K562 (cell line): ENCODE measurements at places on chromosomes 7 and 10.

GRCh38 chr10:99698504-99699080, 33.3 kb downstream of the COX15 start:
- no peak for DNase-seq

DNA sequence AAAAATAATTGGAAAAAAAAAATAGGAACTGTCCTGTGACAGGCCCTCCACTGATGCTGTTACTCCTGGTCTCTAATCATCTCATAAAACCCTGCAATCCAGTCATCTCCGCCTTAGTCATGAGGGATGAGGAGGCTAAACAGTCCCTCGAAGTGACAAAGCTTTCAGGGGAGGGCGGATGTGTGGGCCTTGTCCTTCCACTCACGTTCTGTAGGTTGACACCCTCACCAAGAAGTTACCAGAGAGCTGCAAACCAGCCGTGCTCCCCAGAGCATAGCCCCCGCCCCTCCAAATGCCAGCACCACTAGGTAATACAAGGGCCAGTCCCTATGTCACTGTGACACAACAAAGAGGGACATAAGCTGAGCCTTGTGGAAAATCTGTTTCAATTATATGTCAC, 11.9 kb downstream of the COBL start:
- no peak for DNase-seq

GRCh38 chr10:61837755-61838171, 63.7 kb upstream of the ARID5B start:
- DNase-seq = no peak

DNA sequence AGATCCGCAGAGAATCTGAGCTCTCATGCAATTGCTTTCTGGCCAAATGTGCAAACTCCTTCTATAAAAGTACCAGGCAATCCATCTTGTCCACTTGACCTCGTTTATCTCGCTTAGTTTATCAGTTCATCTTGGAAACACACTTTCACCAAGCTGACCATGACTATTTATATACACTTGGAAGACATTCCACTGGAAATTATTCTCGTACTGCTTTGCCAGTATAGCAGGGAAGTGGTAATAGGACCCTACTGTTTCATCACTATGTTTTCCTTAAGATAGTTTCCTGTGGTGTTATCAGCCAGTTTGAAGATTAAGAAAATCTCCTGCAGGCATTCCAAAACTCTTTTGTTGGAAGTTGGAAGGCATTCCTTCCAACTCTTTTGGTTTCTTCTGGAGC, 115.3 kb upstream of the FAM171A1 start:
- no peak for DNase-seq

- DNase-seq = no peak
Observed at GRCh38 chr7:78769481-78770101, 683.9 kb downstream of the MAGI2 start.

- peak; percentile 16 for DNase-seq
Observed at GRCh38 chr7:29243910-29244655, 49.5 kb downstream of the CHN2 start.

DNA sequence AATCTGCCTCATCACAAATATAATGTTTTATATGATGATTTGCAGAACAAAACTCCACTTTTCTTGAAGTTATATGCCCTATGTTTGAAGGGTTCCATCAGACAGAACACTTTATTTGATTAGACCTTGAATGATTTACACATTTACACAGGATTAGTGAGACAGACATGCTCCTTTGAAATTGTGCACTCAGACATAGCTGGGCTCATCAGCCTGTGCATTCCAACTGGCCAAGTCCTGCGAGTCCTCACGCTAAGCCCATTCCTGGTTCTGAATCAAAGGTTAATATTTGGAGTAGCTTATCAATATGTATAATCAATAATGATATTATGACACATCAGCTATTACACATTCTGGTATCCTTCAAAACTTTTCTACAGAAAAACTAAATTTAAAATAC, 173.6 kb downstream of the MBL2 start:
- DNase-seq = no peak

DNA sequence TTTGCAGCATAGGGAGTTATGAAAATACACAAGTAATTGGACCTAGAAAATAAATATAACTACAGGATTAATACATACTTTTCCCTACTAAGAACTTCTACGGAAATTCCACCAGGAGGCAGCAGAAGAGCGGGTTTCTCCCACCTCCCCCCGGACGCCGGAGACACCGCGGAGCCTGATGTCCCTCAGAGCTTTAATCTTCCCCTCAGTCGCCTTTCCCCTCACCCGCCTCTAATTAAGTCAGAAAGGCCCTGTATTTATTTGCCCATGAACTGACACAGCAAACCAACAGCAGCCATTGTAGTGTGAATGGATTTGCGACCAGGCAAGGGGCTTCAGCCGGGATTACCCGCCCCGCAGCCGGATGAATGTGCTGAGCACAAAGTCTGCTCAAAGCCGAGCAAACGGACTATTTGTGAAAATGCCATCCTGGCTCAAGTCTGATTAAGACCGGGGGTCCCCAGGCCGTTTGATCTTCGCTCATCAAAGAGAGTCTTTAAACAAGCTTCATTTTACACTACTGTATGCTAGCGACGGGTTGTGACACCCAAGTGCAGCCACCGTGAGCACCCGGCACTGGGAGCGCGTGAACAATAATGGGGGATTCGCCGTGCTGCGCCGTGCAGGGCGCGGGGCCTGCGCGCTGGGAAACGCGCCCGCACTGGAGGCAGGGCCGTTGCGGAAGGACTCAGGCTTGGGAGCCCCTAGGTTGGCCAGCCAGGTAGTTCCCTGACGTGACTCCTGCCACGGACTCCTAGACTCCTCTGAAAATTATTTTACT, 5.6 kb upstream of the DKK1 start:
- DNase-seq = peak; percentile 25

DNA sequence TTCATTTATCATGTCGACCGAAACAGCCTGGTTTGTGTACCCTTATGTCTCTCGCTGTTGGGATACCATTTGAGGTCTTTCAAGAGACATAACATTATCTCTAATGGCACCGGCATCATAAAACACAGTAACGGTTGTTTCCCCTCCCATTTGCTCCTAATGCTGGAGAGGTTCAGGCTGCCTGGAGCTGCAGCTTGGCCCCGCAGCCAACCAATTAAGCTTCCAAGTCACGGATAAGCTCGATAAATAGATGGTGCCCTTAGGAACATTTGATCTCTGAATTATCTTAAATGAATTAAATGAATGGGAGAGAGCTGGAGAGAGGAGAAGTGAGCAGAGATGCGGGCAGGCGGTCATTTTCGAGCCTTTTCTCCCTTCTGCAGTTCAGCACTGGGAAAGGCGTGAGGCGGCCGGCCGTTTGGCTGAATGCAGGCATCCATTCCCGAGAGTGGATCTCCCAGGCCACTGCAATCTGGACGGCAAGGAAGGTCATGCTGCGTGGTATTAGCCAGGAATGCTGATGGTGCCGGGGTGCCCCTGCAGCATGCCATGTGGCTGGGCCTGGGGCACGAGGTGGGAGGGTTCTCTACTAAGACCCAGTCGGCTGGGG, 12.6 kb downstream of the CPA4 start:
- DNase-seq = no peak

DNA sequence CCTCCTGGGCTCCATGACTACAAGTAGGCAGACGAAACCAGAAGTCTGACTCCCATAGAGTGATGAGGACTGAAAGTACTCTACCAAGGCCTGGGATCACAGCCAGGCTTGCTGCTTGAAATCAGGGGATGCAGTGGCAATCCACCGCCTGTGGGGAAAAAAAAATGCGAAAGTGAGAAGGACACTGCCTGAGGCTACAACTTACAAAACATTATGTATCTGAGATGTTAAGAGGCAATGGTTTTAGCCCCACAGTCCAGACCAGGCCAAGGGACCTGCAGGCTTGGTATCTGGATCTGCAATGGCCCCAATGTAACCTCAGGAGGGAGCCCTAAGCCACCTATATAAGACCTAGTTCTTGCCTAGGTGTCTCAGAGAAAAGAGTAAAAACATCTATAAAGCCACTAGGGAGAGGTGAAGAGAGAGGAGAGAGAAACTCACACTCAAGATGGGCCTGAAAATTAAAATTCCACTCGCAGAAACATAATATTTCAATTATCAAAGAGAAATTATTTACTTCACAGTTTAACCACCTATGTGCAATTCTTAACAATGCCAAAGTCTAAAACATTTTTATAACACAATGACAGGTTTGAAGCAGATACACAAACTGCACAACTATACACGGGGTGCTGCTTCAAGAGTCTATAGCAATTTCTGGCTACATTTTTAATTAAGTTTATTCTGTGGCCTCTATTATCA, 13.9 kb downstream of the DNAJC1 start:
- DNase-seq = peak; percentile 26

GRCh38 chr7:114405427-114405826, 9.2 kb upstream of the FOXP2 start:
- DNase-seq = no peak

DNA sequence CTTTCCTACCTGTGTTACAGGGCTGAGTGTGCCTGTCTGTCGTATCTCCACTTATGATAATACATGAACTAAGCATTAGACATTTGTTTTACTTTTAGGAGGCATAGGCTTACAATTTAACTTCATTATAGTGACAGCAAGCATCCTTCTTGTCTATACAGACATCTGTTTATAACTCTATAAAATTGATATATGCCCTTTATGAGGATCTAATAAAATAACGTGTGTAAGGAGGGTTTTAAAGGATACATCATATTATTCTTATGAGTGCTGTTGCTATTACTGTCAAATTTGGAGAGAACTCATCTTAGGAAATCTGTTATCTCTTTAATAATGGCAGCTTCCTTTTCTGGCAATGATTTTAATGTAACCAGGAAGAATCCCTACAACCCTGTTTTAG, 21.9 kb downstream of the THNSL1 start:
- DNase-seq = no peak

GRCh38 chr7:20458521-20458920, 127.8 kb downstream of the ITGB8 start:
- no peak for DNase-seq

- DNase-seq = no peak
Observed at GRCh38 chr10:93379731-93380575, 102.2 kb downstream of the MYOF start.

DNA sequence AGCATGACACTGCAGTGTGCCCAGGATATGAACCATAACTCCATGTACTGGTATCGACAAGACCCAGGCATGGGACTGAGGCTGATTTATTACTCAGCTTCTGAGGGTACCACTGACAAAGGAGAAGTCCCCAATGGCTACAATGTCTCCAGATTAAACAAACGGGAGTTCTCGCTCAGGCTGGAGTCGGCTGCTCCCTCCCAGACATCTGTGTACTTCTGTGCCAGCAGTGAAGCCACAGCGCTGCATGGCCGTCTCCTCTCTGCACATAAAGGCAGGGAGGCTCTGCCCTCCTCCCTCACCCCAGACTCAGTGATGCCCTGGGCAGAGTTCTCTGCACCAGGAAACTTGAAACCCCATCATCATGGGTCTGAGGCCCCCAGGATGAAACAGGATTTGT, 70.7 kb upstream of the PRSS58 start:
- no peak for DNase-seq

- DNase-seq = no peak
Observed at GRCh38 chr10:77833792-77834191, 92.8 kb downstream of the DLG5 start.

GRCh38 chr10:90136731-90137316, 435.4 kb downstream of the KIF20B start:
- peak; percentile 18 for DNase-seq

GRCh38 chr7:129421717-129422250, 12.4 kb upstream of the STRIP2 start:
- DNase-seq = no peak

- DNase-seq = peak; percentile 14
Observed at GRCh38 chr7:143285470-143285778, 666 bp downstream of the TMEM139 start.

GRCh38 chr7:104650991-104651640, 322.7 kb downstream of the LHFPL3 start:
- DNase-seq = no peak

DNA sequence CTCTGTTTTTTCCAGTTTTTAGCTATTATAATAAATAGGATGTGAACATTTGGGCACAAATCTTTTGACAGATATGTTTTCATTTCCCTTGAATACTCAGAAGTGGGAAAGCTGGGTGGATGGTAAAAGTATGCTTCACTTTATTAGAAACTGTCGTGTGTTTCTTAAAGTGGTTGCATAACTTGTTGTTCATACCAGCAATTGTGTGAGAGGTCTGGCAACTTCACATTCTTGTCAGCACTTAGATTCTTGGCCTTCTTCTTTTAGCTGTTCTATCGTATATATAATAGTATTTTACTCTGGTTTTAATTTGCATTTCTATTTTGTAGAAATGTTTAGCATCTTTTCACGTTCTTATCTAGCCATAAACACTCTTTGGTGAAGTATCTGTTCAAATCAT, 894.4 kb downstream of the KCNMA1 start:
- DNase-seq = no peak

DNA sequence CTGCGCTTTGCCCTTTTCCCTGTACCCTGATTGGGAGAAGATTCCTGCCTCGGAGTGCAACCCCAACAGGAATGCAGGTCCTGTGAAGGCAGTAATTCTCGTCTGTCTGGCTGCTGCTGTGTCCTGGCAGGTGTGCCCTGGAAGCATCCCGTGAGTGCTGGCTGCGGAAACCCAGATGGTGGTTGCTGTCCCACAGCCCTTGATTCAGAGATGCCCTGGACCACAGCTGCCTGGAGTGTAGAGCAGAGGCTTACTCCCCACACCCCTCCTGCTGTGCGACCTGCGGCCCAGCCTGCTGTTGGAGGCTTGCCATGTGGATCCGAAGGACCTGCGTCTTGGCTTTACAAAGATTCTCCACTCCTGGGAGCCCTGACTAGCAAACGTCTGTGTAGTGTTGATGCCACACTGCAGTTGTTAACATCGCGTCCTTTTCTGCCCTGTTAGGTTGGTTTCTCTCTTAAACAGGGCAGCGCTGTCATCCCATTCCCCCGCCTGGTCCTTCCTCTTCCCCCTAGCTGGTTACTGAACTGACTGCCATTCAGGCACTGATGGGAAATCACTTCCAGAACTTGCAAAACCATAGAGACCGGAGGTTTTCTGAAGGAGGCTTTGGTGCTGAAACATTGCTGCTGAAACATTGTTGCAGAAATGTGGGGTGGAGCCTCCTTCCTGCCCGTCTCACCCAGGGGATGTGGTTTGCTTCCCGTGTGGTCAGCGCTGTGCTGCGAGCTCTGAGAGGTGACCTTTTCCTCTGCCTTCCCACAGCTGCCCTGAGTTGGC, 53.3 kb downstream of the DNAJB6 start:
- no peak for DNase-seq

- DNase-seq = no peak
Observed at GRCh38 chr10:88386204-88386788, 196.8 kb downstream of the RNLS start.
